ENCODE measurements at places on chromosomes 7 and 10.

- no peak for DNase-seq
These were observed 12.2 kb downstream of the COMTD1 start for GRCh38 chr10:75223507-75223906.

- DNase-seq, result no peak
These were observed 158.8 kb upstream of the INHBA start for GRCh38 chr7:41861642-41862041.

DNA sequence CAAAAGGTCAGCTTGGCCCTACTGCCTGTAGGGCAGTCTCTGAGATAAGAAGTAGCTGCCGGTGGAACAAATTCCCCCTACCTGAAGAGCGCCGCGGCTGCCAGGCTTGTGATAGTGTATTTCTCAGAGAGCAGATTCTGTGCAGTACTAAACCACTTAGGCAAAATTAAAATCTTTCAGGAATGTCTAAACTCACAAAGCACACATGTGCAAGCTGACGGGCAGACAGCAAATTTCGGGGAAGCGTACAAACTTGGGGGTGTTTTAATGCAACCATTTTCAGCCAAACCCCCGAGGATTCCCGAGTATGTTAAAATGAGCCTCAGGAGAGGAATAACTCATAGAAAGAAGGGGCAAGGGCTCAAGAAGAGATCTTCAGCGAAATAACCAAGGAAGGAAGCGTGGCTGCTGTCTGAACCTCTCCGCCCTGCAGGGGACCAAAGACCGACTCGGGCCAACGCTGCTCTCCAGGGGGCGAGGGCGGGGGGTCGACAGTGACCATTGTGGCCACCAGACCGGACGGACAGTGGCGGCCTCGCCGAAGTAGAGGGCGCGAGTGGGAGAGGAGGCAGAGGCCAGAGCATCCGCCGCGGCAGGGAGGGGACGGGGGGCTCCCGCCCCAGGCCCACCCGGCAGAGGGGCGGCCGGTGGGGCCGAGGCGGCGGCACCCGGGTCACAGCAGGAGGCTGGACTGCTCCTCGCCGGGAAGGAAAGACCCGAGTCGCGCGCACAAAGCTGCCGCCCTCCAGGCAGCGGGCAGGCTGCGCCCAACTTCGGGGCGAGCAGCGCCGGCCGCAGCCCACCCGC is 819 bp downstream of the HYCC1 start:
- no peak for DNase-seq

GRCh38 chr7:46463170-46463569 is 542.1 kb upstream of the IGFBP3 start:
- no peak for DNase-seq

DNA sequence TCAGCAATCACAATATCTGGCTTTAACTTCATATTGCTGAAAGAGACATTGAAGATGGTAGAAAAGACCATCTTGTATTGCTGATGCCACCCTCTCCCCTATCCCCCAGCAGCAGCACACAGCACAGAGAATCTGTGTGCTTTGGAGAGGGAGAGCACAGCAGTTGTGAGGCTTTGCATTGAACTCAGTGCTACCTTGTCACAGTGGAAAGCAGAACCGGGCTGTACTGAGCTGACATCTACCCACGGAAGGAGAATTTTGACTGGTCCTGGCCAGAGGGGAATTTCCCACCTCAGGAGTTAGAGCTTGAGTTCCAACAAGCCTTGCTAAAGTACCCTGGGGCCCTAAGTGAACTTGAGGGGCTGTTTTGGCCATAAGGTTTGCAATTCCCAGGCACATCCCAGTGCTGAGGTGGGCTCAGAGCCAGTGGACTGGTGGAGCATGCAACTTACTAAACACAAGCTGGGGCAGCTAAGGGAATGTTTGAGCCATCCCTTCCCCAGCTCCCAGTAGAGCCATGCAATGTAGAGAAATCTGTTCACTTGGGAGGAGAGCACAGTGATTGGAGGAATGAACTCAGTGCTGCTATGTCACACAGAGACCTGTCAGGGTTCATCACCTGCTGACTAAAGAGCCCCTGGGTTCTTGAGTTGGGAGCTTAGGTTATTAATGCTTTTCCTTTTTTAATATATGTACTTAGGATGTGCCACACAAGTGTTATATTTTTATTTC is 62.1 kb downstream of the OR13A1 start:
- DNase-seq, result no peak

GRCh38 chr10:79255007-79255507 is 92.2 kb upstream of the PPIF start:
- DNase-seq, result no peak

GRCh38 chr7:134943785-134944400 is 42.4 kb upstream of the AGBL3 start:
- peak; percentile 71 for DNase-seq
